Nucleus accumbens (tissue), 56 donors: ENCODE measurements at places on chromosomes 12 and 14.

GRCh38 chr12:118637767-118638370 is 261.5 kb downstream of the SUDS3 start:
- no peak for DNase-seq

- DNase-seq, result peak; percentile 74
These were observed 1.4 kb upstream of the FOS start for GRCh38 chr14:75277008-75277814.

DNA sequence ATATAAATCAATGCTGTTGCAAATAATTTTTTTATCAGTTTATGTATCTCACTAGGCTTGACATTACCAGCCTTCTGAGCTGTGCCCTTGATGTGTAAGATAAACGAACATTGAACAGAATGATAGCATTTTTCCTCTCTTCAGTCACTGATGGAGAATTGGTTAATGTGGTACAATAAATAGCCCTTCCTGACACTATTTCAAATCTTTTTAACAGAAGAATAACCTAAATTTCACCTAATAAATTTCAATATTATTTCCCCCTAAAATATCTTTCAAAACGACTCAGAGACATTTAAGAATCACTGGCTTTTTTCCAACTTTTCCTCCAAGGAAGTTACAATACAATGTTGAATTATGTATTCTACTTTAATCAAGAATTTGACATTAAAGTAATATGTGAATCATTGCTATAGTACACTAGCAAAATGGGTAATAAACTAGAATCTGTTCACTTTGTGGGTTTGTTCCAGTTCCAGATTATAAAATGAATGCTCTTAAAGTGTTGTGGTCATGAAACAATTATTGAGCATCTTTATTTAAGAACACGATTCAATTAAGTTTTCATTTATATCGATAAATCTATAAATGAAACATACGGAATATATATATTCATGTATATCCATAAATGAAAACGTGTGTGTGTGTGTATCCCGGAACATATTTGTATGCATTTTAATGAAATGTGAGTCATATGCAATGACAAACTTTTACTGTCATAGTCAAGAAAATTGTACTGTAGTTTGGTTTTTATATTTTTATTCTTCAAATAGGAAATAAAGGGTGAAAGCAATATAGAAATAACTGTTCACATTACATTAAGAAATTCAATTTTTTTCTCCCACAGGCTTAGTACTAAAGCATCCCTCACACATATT is 2.5 kb upstream of the ATP2B1 start:
- DNase-seq, result no peak

GRCh38 chr14:73935666-73936065 is 14.2 kb downstream of the FAM161B start:
- DNase-seq, result no peak

- DNase-seq, result no peak
These were observed 5.8 kb downstream of the PTGES3 start for GRCh38 chr12:56682323-56682722.
